ENCODE measurements at places on chromosomes 1 and 21.

DNA sequence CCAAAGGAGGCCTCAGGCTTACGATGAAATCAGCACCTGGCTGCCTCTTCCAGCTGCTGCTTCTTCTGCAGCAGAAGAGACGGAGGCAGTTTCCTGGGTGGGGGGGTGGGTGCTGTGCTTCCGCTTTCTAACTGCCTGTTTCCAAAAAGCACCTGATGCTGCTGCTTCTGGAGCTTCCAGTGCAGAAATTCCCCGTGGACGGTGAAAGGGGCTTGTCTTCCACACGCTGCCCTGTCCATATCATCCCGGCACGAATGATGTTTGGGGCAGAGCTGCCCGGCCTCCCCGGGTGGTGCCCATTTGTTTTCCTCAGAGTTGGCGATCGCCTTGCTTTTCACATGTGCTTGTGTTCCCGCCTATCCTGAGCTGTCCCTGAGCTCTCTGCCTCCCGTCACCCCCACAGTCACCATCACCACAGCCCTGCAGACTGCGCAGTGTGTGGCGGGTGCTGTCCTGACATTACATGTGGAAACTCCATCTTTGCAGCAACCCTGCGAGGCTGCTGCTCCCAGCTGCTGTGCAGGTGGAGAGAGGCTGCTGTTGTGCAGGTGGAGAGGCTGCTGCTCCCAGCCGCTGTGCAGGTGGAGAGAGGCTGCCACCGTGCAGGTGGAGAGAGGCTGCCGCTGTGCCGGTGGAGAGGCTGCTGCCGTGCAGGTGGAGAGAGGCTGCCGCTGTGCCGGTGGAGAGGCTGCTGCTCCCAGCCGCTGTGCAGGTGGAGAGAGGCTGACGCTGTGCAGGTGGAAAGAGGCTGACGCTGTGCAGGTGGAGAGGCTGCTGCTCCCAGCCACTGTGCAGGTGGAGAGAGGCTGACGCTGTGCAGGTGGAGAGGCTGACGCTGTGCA, 1.8 kb downstream of the TTLL10 start:
- DNase-seq = no peak

- DNase-seq = no peak
Measured at GRCh38 chr1:109331113-109331512, 24.3 kb upstream of the MYBPHL start.

DNA sequence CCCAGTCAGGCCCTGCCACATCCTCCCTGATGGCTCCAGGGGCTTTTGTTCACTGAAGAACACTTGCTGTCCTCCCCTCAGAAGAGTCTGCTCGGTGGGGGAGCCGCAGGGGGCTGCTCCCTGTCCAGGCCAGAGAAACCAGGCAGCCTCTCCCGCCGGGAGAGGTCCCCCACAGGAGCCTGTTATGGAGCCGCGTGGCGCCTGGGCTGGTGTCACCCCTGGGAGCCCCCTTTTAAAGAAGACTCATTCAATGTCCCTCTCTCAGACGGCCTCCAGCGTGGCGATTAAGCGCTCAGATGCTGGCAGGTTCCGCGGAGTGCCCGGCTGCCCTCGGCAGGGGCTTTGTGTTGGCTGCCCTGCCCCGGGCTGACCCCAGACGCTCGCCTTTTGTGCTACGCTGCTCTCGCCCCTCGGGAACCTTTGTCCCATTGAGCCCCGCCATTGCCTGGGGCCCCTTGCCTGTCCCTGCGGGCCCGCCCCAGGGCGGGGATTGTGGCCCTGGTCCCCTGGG, 43.1 kb downstream of the SKI start:
- DNase-seq = no peak

GRCh38 chr21:40047211-40047610, 180.0 kb downstream of the PCP4 start:
- no peak for DNase-seq

GRCh38 chr1:209791920-209792319, 7.6 kb upstream of the C1orf74 start:
- no peak for DNase-seq

GRCh38 chr1:57713501-57713900, 289.6 kb upstream of the DAB1 start:
- no peak for DNase-seq

DNA sequence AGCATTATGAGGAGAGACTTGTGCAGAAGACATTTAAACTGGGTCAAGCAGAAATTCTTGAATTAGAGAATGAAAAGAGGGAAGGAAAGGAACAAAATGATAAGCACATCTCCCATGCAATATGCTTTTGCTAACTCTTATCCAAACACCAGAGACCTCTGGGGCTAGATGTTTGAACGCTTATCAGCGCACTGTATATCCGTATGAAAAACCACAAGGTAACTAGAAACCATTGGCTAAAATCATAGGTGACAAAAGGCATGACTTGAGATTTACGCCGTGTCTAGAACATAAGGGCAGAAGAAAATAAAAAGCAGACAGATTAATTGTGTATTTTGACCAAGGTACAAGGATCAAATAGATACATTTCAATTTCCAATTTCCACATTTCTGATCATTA, 38.0 kb upstream of the TIAM1 start:
- no peak for DNase-seq

- DNase-seq = peak; percentile 63
Measured at GRCh38 chr1:172089768-172090510, 248.6 kb downstream of the DNM3 start.

Measured in fibroblast of the aortic adventitia (primary cell).